Activated T-helper 17 cell treated with anti-CD3 and anti-CD28 coated beads, Interleukin-2, amount 50 U/mL, for 72 hours (primary cell): ENCODE measurements at places on chromosomes 1 and 21.

DNA sequence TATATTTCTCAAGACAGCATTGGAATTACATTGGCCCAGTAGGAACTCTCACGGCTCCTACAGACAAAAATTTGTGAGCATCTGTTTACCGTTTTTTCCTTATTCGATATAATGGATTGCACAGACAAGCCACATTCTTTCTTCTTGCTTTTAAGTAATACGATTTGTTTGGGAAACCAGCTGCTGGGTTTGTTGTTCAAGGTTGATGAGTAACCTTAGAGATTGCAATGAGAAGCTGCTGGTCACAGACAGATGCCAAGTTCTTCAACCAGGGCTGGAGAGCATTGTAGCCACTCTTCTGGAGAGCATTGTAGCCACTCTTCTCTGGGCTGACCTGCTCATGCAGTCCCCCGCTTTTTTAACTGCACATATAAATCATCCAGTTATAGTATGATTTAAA is 1.4 kb upstream of the MIA3 start:
- no peak for ATAC-seq

- ATAC-seq, result no peak
Measured at GRCh38 chr21:45531393-45532215, 10.6 kb downstream of the SLC19A1 start.

- ATAC-seq, result no peak
Measured at GRCh38 chr1:54480525-54480848, 67.5 kb upstream of the ACOT11 start.

DNA sequence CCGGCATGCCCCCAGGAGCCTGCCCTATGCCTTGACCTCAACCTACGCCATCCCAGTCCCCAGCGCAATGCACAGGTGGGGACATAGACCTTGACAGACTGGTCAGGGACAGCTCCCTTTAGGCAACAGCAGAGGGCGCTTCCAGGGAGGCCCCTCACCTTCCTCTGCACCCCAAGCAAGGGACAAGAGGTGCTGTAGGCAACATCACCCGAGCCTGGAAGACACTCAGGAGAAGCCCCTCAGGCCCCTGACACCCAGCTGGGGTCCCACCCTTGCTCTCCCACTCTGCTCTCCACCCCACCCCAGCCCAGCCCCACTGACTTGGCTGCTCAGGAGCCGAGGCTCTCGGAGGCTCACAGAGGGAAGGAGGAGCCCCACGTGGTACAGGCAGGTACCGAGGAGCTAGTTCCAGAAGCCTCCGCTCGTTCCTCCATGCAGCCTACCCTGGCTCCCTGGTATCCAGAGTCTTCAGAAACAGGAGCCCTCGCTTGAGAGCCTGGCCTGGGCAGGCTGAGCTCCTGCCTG is 2.4 kb upstream of the WNT3A start:
- peak; percentile 69 for ATAC-seq

- no peak for ATAC-seq
Measured at GRCh38 chr1:47745715-47746609, 251.2 kb downstream of the TRABD2B start.

GRCh38 chr21:17682924-17683323 is 70.2 kb upstream of the BTG3 start:
- peak; percentile 42 for ATAC-seq
